SW480 (cell line): ENCODE measurements at places on chromosomes 2 and 18.

GRCh38 chr2:197011801-197012641 is 85.5 kb upstream of the PGAP1 start:
- DNase-seq, result peak; percentile 53

GRCh38 chr18:22283397-22283796 is 114.0 kb downstream of the GATA6 start:
- peak; percentile 11 for DNase-seq

- no peak for DNase-seq
Observed at GRCh38 chr2:42026272-42026671, 21.5 kb upstream of the PKDCC start.

GRCh38 chr2:20781656-20782265 is 41.1 kb downstream of the LDAH start:
- DNase-seq, result peak; percentile 54

DNA sequence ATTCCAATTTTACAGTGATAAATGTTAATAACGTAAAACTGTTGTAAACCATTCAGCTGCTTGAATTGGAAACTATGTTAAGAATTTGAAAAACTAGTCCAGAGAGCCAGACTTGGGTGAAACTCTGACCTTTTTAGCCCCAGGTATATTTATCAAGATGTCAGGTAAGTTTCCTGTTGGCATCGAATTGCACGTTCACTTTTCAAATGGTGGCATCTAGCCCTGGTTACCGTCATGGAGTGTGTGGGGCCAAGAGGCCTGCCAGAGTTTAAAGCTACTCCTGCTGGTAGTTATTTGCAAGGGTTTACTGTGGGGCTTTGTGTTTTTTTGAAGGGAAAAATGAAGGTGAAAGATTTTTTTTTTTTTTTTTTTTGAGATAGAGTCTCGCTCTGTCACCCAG is 109.9 kb downstream of the WDSUB1 start:
- no peak for DNase-seq

DNA sequence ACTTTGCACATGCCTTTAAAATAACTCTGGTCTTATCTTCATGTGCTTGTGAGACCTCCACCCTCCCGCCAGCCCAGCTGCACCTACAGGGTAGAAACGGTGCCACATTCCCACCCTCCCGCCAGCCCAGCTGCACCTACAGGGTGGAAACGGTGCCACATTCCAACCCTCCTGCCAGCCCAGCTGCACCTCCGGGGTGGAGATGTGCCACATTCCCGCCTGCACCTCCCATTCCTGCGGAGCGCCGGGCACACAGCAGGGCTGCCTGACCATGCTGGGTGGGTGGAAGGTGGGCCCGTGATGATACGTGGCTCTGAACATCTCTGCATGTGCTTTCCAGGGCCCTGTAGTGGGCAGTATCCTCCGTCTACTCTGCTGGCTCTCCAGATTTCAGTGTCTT is 243.7 kb upstream of the PXDN start:
- DNase-seq, result peak; percentile 69

DNA sequence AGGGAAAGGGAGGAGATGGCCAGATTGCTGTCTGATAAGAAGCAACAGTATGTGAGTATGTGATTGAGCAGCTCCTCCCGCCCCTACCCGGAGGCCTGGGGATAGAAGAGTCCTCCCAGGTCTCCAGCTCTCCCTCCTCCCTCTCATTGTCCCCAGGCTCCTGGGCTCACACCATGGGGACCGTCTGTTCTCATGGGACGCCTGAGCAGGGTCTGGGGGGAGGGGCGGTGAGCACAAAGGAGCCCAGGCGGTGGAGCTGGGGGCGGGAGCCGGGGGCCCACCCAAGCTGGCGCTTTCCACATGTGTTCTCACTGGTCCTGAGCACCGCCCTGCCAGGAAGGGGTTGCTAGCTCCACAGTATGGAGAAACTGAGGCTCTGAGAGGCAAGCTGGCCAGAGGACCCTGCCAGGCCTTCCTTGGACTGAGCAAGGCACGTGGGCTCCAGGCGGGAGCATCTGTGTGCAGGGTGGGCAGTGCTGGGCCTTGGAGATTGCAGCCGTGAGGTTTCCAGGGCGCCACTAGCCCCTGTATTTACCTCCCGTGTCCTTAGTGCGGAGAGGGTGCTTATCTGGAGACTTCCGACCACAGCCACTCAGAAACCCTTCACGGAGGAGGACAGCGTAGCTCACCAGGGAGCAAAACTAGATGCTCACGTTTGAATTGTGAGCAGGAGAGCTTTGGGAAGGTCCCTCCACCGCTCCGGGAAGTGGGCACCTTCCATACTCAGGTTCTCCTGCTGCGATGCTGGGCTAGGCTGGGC is 37.4 kb downstream of the PDIA6 start:
- DNase-seq, result no peak

DNA sequence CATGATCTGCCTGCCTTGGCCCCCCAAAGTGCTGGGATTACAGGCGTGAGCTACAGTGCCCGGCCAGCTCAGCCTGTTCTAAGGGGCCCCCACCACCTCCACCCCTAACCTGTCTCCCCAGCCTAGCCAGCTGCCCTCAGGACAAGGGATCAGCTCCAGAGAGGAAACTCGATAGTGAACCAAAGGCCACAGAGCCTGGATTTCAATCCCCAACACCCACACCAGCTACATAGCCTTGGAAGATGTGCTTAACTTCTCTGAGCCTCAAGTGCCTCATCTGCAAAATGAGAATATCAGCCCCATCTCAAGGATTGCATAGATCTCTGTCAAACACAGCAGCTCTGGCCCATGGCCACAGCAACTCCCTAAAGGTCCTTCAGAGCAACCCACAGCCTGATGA is 32.0 kb downstream of the BIN1 start:
- DNase-seq, result no peak

DNA sequence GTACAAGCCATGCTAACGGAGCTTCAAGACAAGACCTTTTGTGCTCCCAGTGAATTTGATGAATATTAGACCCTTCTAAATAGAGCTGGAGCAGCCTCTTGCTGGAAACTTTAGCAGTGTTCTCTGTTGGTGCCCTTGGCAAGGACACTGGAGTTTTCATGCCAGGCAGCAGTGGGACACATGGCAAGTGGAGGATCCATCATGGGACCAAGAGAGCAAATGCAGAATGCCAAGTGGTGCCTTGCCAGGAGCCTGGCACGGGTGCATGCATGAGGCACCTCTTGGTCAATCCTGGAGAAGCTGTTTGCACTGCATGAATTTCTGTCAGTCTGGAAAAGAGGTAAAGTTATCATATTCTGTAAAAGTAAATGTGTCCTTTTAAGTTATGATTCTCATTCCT is 59.1 kb downstream of the NETO1 start:
- no peak for DNase-seq

DNA sequence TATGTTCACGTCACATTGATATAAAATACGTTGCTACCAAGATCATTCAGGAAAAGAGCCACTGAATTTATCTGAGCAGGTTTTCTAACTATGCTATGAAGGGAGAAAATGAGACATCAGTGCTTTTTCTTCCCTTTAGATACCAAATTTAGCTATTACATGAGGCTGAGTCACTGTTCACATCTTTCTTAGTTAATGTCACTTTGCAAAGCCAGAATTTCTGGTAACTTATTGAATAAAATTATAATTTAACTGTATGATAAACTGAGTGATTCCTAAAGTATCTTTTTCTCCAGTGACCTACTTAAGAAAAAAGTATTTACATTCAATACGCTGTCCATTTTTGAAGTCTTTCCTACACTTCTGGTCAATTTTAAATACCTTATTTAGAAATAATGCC is 22.7 kb downstream of the C1D start:
- DNase-seq, result no peak

- no peak for DNase-seq
Observed at GRCh38 chr2:196516564-196516963, 123.0 kb upstream of the CCDC150 start.

- DNase-seq, result no peak
Observed at GRCh38 chr2:65450810-65451209, 18.4 kb upstream of the SPRED2 start.

DNA sequence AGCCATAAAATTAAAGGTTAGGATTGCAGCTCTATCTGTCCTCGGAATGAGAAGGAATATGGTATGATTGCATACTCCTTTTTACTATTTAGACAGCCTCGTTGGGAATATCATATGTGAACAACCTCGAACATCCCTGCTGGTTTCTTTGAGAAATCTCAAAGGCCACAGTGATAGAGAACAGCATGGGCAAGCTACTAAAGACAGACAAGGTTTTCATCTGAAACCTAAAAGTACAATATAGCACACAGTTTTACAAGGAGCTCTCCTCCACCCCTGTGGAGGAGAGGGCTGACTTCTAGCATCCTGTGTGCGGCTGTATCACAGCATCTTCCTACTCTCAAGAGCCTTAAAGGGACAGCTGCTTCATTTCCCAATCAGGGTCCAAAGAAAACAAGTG is 104.3 kb downstream of the VWC2L start:
- DNase-seq, result no peak

DNA sequence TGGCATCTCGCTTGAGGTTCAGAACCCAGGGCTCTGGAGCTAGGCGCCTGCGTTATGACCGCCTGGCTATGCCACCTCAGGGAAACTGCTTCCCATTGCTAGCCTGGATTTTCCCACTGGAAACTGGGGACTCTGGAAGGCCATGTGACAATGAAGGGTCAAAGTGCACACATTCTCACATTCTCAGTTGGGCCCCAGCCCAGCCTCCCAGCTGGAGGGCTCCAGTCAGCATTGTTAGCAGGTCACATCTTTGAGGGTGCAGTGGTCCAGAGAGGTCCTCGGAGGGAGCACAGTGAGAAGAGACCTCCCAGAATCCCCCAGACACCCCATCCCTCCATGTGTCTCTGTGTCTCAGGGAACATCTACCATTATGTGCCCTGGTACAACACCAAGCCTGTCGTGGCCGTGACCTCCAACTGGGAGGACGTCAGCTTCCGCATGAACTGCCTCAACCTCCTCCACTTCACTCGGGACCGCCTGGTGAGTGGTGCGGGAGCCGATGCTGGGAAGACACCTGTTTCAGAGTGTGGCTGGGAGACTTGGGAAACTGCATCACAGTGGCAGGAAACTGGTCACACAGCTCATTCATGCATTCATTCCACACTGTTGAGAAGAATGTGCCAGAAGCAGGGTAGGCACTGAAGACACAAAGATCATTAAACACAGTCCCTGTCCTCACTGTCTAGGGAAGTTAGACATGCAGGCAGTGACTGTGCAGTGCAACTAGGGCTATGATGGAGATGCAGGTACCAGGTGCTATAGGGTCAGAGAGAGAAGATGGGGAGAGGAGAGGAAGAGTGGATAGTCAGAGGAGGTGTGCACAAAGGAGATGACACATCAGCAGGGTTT is 41.6 kb downstream of the FER1L5 start:
- DNase-seq, result no peak

DNA sequence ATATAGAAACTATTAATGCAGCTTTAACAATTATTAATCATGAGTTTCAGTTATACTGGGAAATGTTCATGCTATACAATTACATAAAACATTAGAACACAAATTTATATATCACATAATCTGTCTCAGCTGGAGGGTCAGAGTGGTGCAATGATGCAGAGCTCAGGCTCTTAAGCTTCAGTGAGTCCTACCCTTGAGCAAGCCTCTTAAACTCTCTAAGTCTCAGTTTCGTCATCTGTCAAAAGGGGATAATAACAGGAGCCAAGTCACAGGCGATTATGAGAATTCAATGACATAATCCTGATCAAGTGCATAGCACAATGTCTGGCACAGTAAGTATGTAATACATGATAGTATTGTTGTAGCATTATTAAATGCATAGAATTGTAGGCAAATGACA is 46.0 kb downstream of the LAMA1 start:
- DNase-seq, result no peak

GRCh38 chr2:64210816-64211215 is 66.6 kb upstream of the PELI1 start:
- DNase-seq, result no peak

GRCh38 chr2:46657042-46657504 is 177.7 kb downstream of the TMEM247 start:
- DNase-seq, result peak; percentile 74

- no peak for DNase-seq
Observed at GRCh38 chr2:126860385-126860784, 38.3 kb upstream of the TEX51 start.

- DNase-seq, result no peak
Observed at GRCh38 chr2:8239531-8240088, 442.2 kb upstream of the ID2 start.

DNA sequence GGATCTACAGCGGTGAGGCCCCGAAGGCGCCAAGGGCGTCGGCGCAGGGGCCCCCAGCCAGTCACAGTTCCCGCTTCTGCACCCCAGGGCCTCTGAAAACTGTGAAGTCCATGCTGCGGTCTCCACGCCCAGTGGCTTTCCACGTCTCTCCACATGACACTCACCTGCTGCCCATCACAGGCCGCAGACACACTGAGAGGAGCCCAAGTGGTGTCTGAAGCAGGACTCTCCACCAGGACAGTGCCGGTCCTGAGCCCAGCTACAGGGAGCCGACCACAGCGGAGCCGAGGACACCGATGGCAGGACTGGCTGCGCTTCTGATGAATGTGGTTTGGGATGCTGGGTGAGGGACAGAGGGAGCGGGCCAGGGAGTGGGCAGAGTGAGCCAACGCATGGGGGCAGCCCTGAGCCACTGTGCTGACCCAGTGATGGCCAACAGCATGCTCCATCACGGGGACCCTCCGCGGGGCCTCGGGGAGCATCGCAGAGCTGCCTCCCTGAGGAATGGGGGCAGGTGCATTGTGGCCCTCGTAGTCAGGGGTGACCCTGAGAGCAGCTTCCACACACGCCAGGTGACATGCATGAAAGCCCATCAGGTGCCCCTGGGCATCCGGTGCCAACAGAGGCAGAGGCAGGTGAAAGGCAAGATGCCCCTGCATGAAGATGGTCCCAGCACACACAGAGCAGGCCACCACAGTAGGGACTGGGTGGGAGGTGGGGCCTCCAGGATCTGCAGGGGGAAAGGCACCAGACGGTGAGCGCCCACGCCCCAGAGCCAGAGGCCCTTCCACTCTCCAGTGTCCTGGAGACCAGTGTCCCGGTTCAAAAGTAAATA is 116.6 kb downstream of the HDAC4 start:
- no peak for DNase-seq

GRCh38 chr18:44887227-44887631 is 206.5 kb downstream of the SETBP1 start:
- DNase-seq, result peak; percentile 11

DNA sequence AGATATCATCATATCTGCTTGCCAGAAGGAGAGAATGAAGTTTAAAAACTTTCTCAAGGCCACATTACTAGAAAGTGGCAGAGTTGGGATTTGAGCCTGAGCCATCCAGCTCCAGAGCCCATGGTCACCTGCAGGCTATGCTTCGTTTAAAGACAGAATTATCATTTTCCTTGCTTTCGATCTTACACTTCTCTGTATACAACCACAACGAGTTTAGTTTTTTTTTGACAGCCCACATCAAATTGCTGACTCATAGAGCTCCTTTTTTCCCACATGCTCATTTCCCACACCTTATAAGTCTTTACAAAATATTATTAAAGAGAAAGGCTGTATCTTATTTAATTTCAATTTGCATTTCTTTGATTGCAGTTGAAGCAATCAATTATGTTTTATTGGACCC is 6.5 kb downstream of the PLEK start:
- DNase-seq, result no peak

- no peak for DNase-seq
Observed at GRCh38 chr2:85988914-85989270, 100.1 kb upstream of the ST3GAL5 start.
